ENCODE measurements at places on chromosomes 1 and 21.

GRCh38 chr1:231499148-231499763 is 29.2 kb upstream of the TSNAX start:
- DNase-seq = no peak

DNA sequence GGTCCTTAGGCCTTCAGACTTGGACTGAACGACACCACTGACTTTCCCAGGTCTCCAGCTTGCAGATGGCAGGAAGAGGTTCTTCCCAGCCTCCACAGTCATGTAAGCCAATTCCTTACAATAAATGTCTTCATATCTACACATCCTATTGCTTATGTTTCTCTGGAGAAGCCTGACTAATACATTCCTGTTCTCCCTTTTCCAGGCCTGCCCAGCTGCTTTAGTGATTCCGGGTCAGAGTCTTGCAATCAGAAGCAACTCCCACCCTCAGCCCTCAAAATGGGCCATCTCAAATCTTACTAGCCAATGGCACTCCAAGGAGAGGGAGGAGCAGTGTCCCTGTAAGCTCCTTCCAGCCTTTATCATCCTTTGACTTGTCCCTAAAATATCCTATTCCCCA is 16.4 kb upstream of the CPT2 start:
- DNase-seq = no peak

DNA sequence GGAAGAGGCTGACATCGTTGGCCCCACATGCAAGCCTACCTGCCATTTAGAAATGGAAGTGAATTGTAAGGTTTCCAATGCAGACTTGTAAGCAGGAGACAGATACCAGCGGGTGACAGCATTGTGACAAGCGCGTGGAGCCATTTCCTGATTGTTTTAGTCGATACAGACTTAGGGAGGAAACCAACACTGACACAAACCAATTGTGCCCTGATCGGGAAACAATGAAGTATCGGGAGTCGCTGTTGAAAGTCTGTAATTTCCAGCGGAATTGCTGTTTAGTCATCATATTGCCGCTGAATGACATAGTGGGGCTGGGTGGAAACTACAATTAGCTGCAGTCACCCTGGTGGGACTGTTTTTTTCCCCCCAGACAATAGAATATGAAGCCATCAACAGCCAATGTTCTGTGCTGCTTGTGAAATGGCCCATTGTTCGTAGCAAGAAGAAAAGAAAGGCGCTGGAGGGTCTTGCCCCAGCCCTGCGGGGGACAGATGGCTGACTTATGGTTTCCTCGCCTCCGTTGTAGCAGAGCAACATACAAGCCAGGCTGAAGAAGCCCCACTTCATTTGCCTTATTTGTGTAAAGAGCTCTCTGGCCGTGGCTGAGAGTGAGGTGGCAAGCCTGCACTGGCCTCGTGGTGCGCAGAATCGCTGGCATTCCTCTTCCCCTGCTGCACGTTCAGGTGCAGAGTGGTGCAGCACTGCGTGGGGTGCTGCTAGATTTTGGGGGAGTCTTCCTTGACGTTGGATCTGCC is 462.7 kb downstream of the CAMTA1 start:
- DNase-seq = no peak

- no peak for DNase-seq
Measured at GRCh38 chr21:44969931-44970755, 30.3 kb downstream of the SLX9 start.

GRCh38 chr1:3521426-3521825 is 67.0 kb downstream of the ARHGEF16 start:
- no peak for DNase-seq

- no peak for DNase-seq
Measured at GRCh38 chr1:18681423-18681835, 50.8 kb downstream of the PAX7 start.

DNA sequence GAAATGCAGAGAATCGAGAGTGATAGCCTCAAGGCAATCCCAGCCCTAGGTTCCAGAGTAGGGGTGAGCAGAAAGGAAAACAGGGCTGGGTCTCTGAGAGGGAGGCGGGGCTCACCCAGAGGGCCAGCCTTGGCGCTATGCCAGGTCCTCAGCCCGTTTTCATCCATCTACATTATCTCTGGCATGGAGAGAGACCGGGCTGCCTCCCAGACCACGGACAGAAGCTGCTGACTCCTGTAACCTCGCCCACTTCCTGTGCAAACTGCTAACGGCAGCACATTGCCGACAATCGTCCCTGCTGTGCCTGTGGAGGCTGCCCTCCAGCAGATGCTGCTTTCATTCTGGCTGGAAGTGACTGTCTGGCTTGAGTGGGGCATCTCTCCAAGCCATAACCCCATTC is 569.1 kb downstream of the NPHP4 start:
- DNase-seq = peak; percentile 40

DNA sequence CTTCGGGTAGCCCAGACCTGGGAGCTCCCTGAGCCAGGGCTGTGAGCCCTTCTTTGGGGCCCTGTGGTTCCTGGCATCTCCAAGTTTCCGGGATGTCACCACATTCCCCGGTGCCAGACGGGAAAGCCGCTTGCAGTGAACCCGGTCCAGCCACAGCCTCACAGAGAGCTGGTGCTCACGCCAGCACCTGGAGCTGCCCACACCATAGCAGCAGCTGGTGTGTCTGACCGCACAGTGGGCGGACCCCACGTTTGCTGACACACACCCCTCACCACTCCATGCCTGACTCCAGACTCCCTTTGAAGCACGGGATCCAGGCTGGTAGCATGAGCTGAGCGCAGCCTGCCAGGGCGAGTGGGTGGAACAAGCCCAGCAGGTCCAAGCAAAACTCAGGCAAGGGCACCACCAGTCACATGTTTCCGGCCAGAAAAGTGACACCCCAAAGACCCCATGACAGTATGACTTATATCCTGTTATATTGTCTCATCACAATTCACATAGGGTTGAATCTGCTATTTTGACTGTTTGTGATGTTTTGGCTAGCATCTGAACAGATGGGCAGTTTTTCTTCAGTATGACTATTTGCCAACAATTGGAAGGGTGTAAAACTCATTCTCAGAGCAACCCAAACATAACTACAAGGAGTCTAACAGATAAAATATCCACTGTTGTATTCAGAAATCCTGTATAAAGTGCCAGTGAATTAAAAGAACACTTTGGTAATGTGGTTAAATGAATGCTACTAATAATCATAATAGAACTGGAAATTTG is 285.4 kb downstream of the SMYD3 start:
- DNase-seq = no peak

GRCh38 chr1:179923029-179923428 is 31.6 kb upstream of the CEP350 start:
- DNase-seq = no peak

- no peak for DNase-seq
Measured at GRCh38 chr1:201900476-201900875, 11.8 kb downstream of the SHISA4 start.

DNA sequence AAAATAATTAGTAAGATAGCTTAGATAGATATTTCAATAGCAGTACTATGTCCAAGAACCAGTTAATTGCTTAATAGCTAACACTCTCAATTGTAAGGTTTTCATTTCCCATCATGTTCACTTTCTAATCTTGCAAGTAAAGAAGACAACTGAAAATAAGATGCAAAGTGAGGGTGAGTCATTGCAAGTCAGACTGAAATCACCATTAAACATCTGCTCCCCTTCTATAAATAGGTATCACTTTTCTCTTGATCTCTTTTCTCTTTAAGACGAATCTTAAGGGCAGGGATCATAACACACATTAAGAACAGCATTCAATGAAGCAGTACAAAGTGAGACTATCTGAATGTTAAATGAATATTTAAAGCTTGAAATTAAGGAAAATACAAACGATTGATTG is 40.4 kb downstream of the UBR4 start:
- no peak for DNase-seq

DNA sequence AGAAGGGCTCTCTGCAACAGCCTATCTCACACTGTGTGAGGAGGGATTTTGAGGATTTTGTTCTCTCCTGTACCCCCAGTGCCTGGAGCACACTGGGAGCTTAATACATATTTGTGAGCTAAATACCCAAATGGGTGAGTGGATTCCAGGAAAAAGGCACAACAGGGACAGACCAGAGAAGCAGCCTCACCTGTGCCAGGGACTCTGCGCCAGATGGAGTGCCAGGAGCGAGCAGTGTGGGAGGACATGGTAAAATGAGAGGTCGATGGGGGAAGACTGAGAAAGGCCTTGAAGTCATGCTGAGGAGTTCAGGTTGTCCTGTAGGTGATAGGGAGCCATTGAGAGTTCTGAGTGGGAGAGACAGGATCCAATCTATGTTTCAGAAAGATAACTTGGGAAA is 11.0 kb upstream of the KCNA2 start:
- no peak for DNase-seq

GRCh38 chr1:181350131-181350530 is 133.2 kb upstream of the CACNA1E start:
- DNase-seq = no peak

GRCh38 chr1:109250454-109251276 is 1.3 kb downstream of the CELSR2 start:
- DNase-seq = no peak

DNA sequence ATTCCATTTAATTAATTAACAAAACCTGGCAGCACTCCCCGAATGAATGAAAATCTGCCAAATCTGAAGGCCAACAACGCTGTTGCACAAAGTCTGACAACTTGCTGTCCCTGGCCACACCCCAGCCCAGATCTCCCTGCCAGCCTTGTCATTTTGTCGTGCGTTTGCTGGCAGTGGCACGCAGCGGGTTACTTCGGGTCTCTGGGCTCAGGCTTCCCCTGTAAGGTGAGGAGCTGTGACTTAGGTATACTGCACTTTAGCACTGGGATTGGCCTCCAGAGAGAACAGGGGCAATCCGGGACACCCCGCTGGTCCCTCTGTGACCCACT is 34.3 kb upstream of the SIM2 start:
- no peak for DNase-seq

DNA sequence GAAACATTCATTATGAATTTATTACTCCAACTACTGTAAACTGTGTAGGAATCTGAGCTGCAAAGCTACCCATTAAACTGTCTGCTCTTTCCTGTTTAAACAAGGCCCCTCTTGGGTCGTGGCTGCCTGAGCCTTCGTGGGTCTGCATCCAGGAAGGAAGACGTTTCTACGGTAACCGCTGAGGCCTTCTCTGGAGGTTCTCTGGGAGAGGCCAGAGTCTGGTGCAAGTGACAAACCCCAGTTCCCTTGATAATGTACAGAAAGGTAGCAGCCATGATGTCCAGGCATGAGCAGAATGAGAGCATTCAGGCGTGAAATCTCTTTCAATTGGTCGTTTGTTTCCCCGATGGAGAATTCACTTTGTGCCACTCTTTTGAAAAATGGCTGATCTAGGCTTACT is 350.2 kb downstream of the PLPP3 start:
- no peak for DNase-seq

DNA sequence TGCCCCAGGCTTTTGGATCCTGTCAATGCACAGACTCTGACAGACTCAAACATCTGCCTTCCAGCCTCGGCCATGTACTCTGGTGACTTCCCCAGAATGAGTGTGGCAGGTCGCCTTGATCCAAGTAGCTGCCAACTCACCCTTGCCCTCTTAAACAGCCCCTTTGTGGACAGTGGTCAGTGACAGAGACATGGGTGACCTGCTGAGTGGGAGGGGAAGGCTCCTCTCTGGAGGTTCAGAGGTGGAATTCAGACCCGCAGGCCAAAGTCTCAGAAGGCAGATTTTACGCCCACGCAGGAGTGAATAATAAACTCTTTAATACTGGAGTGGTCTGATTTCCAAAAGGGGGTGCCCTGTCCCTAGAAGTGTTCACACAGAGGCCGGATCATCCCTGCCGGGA is 63.5 kb downstream of the TLR5 start:
- no peak for DNase-seq

- no peak for DNase-seq
Measured at GRCh38 chr1:156157506-156157905, 4.1 kb downstream of the SEMA4A start.

- DNase-seq = no peak
Measured at GRCh38 chr1:89945852-89946476, 48.9 kb upstream of the ZNF326 start.

GRCh38 chr1:205224736-205225135 is 3.0 kb upstream of the TMCC2 start:
- DNase-seq = no peak

DNA sequence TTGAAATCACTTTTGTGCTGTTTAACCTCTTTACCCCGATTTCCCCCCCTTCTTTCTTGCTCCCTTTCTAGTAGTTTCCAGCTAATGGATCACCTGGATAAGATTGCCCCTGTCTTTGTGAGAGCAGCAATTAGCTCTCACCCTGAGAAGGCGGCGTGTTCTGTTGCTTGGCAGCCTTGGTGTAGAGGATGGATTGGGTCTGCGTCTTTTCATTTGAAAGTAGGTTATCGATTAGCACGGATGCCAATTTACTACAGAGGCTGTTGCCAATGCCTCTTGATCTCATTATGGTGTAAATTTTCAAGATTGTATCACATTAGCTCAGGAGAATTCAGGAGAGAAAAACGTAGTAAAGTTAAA is 26.4 kb downstream of the KIF26B start:
- no peak for DNase-seq

DNA sequence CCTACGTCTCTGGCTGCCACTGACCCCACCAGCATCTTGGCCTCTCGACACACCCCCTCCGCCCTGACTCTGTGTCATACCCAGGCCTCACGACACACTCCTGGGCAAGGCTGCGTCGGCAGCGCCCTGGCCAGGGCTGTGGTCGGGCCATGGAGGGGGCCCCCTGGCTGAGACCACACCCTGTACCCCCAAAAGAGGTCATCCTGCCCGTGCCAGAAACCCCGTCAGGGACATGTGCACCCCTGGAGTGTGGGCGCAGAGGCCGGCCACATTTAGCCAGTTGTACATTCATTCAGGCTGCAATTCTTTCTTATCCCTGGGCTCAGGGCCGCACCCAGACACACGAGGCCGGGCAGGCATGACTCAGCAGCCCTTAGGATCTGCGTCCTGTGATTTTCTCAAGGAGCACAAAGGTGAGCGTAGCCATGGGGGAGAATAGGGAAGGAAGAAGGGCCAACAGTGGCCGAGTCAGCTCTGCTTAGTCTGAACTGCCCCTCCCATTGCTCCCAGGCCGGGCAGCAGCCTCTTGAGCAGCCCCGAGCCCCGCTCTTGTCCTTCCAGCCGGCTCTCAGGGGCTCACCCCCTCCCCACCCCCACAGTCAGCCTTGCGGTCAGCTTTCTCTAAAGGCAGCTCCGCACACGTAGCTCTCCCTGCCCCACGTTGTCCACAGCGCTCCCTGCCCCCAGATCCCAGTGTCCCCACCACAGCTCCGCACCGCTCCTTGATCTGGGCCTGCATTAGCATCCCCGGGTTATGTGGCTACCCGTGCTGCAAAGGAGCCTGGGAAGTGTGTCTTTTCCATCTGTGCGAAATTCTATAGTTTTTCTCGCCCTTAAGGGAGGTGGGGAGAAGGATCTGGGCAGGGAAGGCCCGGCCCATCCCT is 7.9 kb downstream of the CSTB start:
- no peak for DNase-seq

Data from effector memory CD8-positive, alpha-beta T cell (primary cell).